ENCODE measurements at places on chromosomes 2 and 18. TPM values are rescaled to one million over a fixed set of nuclear protein-coding genes. Genes with fewer than 3 reads are reported as not detected.

- peaks cover 15% of the 10 kb centered on the region for H3K4me1 ChIP-seq
- H3K36me3 ChIP-seq, result no peaks in the 10 kb centered on the region
- DNase-seq, result peak; percentile 77
- H3K27ac ChIP-seq, result no peak overlapping the region
These were observed 36.7 kb downstream of the TTC39C start for GRCh38 chr18:24051031-24051947.

DNA sequence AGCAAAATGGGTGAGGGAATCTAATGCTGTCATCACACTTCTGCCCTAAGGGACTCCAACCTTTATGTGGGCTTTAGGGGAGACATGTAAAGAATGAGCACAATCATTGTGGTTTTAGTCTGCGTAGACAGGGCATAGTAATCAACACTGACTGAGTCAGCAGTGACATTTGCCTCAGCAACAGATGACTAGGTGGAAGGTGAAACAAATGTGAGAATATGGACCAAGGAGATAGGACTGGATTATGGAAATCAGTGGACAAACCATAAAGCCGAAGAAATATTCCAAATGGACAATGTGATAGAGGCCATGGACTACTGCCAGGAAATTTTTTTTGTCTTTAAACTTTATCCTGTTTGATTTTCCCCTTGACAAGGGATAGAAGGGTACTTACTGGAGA lies 83.9 kb downstream of the PDK1 start:
- no peaks in the 10 kb centered on the region for H3K27me3 ChIP-seq
- peak overlapping the region; percentile 48 for H3K27ac ChIP-seq
- no peaks in the 10 kb centered on the region for H3K36me3 ChIP-seq

DNA sequence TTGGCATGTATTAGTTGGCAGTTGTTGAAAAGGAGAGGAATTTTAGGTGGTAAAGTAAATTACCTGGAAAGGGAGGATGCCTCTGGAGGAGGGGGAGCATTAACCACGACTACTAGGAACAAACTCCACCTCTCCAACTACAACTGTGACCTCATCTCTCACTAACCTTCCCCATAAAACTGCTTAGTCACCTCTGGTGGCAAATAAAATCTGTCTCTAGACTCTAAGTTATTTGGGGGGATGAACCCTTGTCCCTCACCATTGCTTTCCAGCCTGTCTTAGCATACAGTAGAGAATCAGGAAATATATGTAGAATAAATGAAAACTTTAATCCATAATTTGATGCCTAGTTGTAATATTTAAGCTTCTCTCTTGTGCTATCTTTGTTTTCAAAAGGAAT lies 27.6 kb upstream of the MYO1B start:
- H3K4me1 ChIP-seq, result peaks cover 8% of the 10 kb centered on the region
- peak overlapping the region; percentile 64 for H3K27ac ChIP-seq
- no peak overlapping the region for H3K4me3 ChIP-seq
- H3K36me3 ChIP-seq, result no peaks in the 10 kb centered on the region
- no peaks in the 10 kb centered on the region for H3K27me3 ChIP-seq
- peak; percentile 76 for DNase-seq

GRCh38 chr2:144858211-144858610 lies 338.3 kb upstream of the ZEB2 start:
- H3K4me1 ChIP-seq, result no peaks in the 10 kb centered on the region
- H3K27ac ChIP-seq, result no peak overlapping the region
- H3K36me3 ChIP-seq, result no peaks in the 10 kb centered on the region
- H3K4me3 ChIP-seq, result no peak overlapping the region
- H3K27me3 ChIP-seq, result no peaks in the 10 kb centered on the region
- no peak for DNase-seq

DNA sequence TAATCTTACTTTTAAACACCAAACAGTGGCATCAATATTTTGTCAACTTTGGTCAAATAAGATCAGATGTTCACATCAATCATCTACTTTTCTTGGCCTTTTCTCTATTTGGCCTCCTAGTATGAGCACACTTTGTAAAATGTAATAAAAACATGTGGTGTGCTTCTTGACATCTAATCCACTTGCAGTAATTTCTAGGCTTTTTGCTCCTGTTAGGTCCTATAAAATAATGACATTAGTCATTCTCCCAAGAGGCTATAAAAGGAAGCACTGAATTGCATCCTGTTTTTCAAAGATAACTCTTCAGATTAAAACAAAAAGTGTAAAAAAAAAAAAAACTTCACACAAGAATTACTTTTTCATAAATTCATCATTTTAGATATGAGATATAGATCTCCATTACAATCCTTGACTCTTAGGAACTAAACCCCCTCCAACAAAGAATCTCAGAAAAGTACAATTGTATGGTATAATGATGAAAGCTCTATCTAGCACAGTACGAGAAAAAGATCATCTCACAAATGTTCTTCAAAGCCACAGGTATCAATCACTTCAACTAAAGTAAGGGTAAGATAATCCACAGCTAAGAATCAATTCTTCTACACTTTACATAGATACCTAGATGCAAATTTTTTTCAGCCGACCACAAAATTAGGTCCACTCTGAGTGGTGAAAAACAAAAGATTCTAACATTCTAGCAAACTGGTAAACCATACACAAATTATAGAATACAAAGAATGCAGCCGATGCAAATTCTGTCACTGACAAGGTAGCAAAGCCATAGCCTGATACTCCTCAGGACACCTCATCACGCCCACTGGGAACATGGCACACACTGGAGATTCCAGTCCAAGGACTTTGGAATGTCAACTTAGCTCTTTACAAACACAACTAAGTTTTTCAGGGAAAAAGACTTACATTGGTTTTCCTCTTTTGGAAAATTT lies 2.7 kb downstream of the BCL2 start:
- H3K36me3 ChIP-seq, result no peaks in the 10 kb centered on the region
- peaks cover 6% of the 10 kb centered on the region for H3K4me1 ChIP-seq
- H3K27ac ChIP-seq, result no peak overlapping the region
- no peak overlapping the region for H3K4me3 ChIP-seq
- no peak for DNase-seq
- H3K27me3 ChIP-seq, result peaks cover 18% of the 10 kb centered on the region

GRCh38 chr2:219181531-219181930 lies 3.5 kb downstream of the RETREG2 start:
- no peak overlapping the region for H3K4me3 ChIP-seq
- DNase-seq, result no peak
- peaks cover 43% of the 10 kb centered on the region for H3K36me3 ChIP-seq
- H3K27me3 ChIP-seq, result no peaks in the 10 kb centered on the region

GRCh38 chr2:17558053-17558452 lies 17.6 kb downstream of the VSNL1 start:
- H3K4me1 ChIP-seq, result no peaks in the 10 kb centered on the region
- no peaks in the 10 kb centered on the region for H3K27me3 ChIP-seq
- no peak overlapping the region for H3K4me3 ChIP-seq
- no peak for DNase-seq
- no peak overlapping the region for H3K27ac ChIP-seq

DNA sequence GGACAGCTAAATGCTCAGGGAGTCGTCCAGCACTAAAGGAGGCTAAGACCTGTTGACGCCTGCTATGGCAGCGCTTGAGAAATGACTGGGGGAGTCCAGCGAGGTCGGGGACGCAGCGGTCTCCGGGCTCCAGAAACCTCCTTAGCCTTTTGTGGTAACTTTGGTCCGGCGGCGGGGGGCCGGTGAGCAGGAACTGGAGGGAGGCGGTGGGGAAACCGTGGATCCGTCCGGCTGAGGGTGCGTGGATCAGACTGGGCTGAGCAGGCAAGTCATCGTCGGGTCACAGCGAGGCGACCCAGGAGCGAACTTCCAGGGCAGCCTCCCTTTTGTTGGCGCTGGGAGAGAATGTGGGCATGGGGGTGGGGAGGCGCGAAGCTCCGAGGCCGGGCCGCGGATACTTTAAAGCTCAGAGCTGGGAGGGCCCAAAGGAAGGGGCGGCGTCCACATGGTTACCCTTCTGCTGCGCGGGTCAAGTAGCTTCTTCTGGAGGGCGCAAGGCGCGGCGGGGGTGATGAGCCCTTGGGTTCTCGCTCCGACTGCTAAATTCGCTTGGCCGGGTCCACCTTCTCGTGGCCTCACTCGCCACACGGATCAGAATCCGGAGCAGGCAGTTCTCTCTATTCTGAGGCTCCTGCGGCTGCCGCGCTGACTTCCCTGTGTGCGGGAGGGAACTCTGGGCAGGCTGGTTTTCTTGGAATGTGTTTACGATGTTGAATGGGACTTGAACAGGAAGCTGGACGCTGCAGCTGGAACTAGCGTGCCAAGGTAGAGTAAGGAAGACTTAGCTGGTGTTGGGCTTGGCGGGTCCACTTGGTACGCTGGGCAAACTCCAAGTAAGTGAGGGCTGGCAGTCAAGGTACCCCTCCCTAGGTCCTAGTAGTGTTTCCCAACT lies 920 bp downstream of the GULP1 start:
- H3K27me3 ChIP-seq, result no peaks in the 10 kb centered on the region
- peak overlapping the region; percentile 97 for H3K27ac ChIP-seq
- no peaks in the 10 kb centered on the region for H3K36me3 ChIP-seq
- peak; percentile 86 for DNase-seq
- no peaks in the 10 kb centered on the region for H3K4me1 ChIP-seq

DNA sequence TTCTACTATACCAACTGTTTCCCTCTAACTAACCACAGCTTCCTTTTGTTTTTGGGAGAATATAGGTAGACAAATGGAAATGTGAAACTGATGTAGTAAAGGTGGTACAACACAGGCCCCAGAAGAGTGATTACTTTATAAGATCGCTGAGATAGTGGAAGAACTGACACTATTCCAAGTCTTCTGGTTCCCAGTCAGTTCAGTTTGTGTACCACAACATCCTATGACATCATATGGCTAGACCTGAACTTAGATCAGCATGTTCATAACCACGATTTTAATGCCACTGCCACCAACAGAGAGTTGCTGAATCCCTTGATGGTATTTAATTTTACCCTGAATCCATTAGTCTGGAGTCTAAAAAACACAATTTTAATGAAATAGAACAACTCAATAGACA lies 328.9 kb downstream of the GPD2 start:
- no peaks in the 10 kb centered on the region for H3K36me3 ChIP-seq
- H3K27ac ChIP-seq, result no peak overlapping the region

DNA sequence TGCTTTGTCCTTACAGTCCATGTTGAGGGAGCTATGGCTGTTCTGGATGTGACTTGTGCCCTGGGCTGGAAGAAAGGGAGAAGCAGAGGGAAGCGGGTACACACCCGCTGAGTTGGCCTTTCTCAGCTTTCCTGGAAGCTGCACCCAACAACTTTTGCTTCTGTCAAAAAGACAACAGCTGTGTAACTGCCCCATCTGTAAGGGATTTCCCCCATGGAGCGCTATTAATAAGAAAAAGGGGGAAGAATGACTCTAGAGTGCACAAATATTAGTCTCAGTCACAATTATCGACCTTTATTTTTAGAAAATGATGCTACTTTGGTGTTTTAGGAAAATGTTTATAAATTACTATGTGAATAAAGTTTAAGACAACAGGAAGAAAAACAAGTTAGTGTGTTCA lies 368.3 kb downstream of the RAD51AP2 start:
- H3K27ac ChIP-seq, result no peak overlapping the region
- no peaks in the 10 kb centered on the region for H3K36me3 ChIP-seq
- H3K4me1 ChIP-seq, result no peaks in the 10 kb centered on the region
- no peak for DNase-seq

GRCh38 chr2:226868331-226869162 lies 32.7 kb downstream of the RHBDD1 start:
- H3K4me1 ChIP-seq, result peaks cover 2% of the 10 kb centered on the region
- H3K4me3 ChIP-seq, result no peak overlapping the region
- peaks cover 6% of the 10 kb centered on the region for H3K36me3 ChIP-seq
- DNase-seq, result peak; percentile 32
- no peak overlapping the region for H3K27ac ChIP-seq
- no peaks in the 10 kb centered on the region for H3K27me3 ChIP-seq

DNA sequence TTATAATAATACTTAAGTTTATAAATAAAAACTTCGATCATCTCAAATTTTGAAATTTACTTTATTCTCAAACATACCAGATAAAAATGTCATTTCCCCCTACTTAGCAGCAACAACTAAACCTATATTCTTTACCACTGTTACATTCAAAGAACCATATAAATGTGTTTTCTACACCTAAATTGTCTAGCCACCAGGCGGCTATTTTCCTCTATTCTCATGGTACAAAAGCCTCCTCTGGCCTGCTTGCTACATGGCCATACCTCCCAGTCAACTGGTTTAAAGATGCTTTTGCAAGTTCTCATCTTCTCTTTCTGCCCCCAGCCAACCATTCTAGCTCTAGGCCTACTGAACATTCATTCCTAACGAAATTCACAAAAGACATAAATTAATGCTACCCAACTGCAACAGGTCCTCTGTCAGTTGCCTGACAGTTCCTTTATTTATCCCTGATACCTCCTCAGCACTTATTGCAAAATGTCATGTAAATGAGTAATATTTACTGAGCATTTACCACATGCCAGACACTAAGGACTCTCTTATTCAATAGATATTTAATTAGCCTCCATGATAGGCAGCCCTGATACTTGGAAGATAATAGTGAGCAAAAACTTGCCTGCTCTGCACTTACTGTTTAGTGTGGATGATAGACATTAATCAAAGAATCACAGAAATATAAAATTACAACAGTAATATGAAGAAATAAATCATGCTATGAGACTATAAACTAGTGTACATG lies 5.0 kb downstream of the C1D start:
- no peaks in the 10 kb centered on the region for H3K36me3 ChIP-seq
- H3K4me1 ChIP-seq, result peaks cover 3% of the 10 kb centered on the region
- H3K27me3 ChIP-seq, result no peaks in the 10 kb centered on the region

- H3K27me3 ChIP-seq, result peaks cover 6% of the 10 kb centered on the region
- H3K4me1 ChIP-seq, result no peaks in the 10 kb centered on the region
- H3K27ac ChIP-seq, result no peak overlapping the region
- no peaks in the 10 kb centered on the region for H3K36me3 ChIP-seq
These were observed 82.0 kb upstream of the NEDD4L start for GRCh38 chr18:57961876-57962505.

- H3K4me1 ChIP-seq, result peaks cover 18% of the 10 kb centered on the region
- peak overlapping the region; percentile 99 for H3K27ac ChIP-seq
- no peaks in the 10 kb centered on the region for H3K27me3 ChIP-seq
- H3K4me3 ChIP-seq, result peak overlapping the region; percentile 94
- peaks cover 6% of the 10 kb centered on the region for H3K36me3 ChIP-seq
- no peak for DNase-seq
These were observed 822 bp downstream of the SLC35F6 start for GRCh38 chr2:26764906-26765305.

- H3K27ac ChIP-seq, result no peak overlapping the region
- H3K36me3 ChIP-seq, result no peaks in the 10 kb centered on the region
- H3K4me3 ChIP-seq, result no peak overlapping the region
- 0 out of 2 replicates have a peak, but pooled peaks cover 2% of the 10 kb centered on the region for H3K4me1 ChIP-seq
- DNase-seq, result no peak
- H3K27me3 ChIP-seq, result no peaks in the 10 kb centered on the region
These were observed 10.9 kb upstream of the EIF2AK2 start for GRCh38 chr2:37167636-37168180.

GRCh38 chr18:62144338-62144737 lies 42.5 kb downstream of the PIGN start:
- H3K4me1 ChIP-seq, result no peaks in the 10 kb centered on the region
- H3K36me3 ChIP-seq, result peaks cover 3% of the 10 kb centered on the region
- no peaks in the 10 kb centered on the region for H3K27me3 ChIP-seq
- DNase-seq, result no peak

- no peak overlapping the region for H3K27ac ChIP-seq
- no peak overlapping the region for H3K4me3 ChIP-seq
- H3K4me1 ChIP-seq, result peaks cover 19% of the 10 kb centered on the region
- no peak for DNase-seq
- peaks cover 8% of the 10 kb centered on the region for H3K36me3 ChIP-seq
These were observed 28.5 kb upstream of the MCFD2 start for GRCh38 chr2:46943881-46944798.

Gene RAMP1
- total RNA-seq, result 19.2 TPM

Gene EML6
- total RNA-seq, result 0.18 TPM

Gene BCL11A
- 1.7 TPM for total RNA-seq

Gene INPP4A
- 27.1 TPM for total RNA-seq

Gene IER3IP1
- total RNA-seq, result 7.0 TPM

Gene DSG1
- not detected for total RNA-seq

Gene ALK
- not detected for total RNA-seq

Gene SNTG2
- total RNA-seq, result 0.56 TPM

Gene ADAM23
- total RNA-seq, result 3.9 TPM

Measured in IMR-90 (cell line).